ENCODE measurements at places on chromosomes 1 and 21.

DNA sequence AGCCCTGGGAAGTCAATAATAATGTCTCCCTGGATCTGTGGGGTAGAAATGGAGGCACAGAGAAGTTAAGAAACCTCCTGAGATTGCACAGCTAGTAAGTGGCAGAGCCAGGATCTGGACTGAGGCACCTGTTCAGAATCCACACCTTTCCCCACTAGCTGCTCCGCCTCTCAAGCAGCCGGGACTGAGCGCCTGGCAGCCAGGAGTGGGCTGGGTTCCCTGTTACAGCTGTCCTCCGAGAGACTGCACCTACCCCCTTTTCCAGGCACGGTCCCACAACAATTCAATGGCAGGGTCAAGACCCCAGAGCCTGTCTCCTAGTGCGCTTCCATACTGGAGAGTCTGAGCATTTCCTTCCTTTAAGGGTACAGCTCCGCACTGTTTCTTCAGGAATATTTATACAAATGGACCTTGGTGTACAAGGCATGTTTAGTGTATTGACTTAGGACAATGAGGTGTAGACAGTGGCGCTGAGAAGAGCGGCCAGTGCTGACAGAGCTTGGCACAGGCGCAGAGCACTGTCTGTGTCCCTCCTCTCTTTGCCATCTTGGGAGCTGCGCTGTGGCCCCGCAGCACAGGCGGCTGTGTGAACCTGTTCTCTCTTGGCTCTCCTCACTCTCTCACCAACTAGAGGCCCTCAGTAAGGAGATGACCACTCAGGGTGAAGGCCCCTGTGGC, 24.4 kb downstream of the GRHL3 start:
- DNase-seq = no peak

DNA sequence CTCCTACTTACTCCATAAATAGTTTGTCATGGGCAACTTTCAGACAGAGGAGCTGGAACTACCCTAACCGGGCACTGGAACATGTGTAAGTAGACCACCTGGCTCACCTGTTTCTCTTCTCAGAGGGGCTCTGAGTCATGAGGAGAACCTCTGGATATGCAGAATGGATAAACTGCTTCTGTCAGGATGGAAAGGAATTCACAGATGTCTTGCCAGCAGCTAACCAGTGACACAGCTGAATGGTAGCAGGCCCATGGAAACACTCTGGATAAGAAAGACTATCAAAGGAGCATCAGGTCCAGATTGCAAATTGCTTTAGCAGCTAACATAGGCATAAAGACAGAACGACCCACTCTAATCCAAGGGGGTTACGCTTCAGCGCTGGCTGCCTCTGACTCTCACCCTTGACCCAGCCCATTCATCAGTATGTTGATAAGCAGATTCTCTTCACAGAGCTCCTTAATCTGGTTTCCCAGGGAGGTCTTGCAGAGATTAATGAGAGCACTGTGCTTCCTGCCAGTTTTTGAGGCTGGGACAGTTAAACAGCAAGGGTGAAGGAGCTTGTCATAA, 54.2 kb downstream of the HIVEP3 start:
- no peak for DNase-seq

DNA sequence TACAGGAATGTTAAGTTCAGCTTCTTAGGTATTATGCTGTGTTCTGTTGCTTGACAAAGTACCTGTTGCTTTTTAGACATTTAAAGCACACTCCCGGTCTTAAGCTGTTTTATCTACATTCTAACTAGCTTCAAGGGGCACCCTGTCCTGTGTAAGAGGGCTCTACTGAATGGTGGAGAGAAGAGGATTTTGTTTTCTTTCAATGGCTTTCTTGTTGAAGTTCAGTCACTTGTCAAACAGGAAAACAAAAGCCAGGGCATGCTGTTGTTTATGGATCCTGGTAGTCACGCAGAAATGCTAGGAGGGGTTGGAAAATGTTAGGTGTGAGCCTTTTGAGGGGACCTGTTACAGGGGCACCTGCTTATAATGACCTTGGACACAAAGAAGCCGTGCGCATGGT, 30.7 kb downstream of the PGM1 start:
- DNase-seq = no peak

- no peak for DNase-seq
These were observed 14.6 kb upstream of the SPSB1 start for GRCh38 chr1:9278116-9278515.

GRCh38 chr1:236035681-236036101, 29.2 kb downstream of the NID1 start:
- no peak for DNase-seq

DNA sequence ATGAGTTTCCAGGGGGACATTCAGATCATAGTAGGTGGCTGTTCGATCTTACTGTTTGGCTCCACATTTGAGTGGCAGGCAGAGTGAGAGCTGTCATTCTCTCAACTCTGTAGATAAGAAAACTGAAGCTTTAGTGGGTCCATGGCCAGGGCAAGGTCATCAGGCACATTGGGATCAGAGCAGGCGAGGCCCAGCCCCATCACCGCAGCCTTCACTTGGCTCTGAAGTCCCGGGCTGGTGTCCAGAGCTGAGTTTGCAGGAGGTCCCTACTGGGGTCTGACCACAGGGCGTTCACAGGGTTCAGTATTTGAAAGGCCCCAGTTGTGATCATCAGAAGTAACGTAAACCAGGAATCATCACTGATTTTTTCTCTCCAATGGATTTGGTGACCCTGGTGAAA, 76.7 kb downstream of the OBSCN start:
- no peak for DNase-seq

GRCh38 chr1:156584813-156585212, 5.3 kb downstream of the TTC24 start:
- DNase-seq = no peak

DNA sequence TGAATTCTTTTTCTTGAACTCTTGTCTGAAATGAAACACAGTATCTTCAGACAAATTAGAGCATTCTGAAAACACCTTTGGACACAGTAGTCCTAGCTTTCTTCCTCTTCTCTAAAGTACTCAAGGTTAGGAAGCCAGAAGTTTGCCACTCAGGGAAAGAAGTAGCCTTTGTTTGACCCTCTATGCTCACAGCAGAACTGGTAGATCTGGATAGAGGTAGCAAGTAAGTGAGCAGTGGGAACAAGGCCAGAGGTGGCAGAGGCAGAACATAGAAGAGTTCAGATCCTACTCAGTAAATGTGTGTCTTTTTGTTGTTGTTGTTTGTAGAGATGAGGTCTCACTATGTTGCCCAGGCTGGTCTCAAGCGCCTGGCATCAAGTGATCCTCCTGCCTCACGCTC, 7.4 kb upstream of the PIGR start:
- no peak for DNase-seq

DNA sequence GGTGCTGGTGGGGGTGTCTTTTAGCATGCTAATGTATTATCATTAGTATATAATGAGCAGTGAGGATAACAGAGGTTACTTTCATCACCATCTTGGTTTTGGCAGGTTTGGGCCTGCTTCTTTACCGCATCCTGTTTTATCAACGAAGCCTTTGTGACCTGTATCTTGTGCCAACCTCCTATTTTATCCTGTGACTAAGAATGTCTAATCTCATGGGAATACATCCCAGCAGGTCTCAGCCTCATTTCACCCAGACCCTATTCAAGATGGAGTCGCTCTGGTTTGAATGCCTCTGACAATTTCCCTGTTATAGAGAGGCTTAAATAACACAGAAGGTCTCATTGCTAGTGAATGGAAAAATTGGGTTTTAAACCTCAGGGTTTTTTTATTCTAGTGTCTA, 300.8 kb upstream of the PROX1 start:
- no peak for DNase-seq

DNA sequence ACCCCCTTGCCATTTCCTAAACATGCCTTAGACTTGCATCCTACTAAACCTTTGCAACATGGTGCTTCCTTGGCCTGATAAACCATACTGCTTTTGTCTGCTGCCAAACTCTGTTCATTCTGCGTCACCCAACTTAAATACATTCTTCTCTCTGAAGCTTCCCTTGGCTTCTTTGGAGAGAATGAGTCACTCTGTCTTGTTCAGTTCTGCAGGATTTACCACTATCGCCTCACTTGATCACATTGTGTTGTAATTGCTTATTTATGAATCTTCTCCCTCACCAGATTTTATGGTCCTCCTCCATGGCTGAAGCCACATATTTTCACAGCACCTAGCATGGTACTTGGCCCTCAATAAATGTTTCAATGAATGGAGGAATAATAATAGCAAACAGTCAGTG, 21.7 kb upstream of the TUT4 start:
- DNase-seq = no peak

DNA sequence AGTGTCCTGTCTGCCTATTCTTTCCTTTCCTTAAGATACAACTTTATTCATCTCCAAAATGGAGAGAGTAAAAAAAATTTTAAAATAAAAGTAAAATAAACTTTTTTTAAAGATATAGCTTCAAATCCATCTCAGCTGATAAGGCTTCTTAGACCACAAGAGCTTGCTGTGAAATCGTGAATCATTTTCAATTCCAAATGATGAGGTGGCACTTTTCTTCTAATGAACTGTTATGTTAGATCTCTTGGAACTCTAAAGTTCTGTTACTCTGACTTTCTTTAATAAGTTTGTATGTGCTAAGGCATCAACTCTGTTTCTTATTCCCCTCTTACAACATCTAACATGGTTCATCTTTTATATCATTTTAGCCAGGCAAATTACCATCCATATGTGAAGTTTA, 4.5 kb downstream of the SH3GLB1 start:
- DNase-seq = no peak

DNA sequence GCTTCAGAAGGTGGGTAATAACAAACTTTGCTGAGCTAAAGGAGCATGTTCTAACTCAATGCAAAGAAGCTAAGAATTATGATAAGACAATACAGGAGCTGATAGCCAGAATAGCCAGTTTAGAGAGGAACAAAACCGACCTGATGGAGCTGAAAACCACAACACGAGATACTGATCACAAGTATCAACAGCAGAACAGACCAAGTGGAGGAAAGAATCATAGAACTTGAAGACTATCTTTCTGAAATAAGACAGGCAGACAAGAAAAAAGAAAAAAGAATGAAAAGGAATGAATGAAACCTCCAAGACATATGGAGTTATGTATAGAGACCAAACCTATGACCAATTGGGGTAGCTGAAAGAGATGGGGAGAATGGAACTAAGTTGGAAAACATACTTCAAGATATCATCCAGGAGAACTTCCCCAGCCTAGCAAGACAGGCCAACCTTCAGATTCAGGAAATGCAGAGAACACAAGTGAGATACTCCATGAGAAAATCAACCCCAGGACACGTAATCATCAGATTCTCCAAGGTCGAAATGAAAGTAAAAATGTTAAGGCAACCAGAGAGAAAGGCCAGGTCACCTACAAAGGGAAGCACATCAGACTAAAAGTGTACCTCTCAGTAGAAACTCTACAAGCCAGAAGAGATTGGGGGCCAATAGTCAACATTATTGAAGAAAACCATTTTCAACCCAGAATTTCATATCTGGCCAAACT, 20.5 kb downstream of the CD84 start:
- no peak for DNase-seq

DNA sequence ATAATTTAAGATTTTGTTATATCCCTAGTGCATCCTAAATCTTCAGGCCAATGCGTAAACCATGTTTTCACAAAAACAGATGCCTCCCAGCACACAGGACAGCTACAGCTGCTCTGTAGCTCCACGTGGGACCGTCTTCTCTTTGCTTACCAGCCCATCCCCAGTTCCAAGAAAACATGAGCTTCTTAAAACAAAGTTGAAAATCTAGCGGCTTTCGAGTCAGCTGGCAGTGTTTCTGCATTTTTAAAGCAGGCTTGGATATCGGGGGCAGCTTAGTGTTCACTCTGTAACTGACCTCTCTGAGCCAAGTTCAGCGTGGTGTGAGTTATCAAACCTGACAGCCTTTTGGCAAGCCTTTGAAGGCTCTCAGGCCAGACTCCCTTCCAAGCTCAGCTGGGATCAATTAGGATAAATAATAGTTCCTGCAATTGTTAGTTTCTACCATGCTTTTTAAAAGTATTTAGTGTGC, 881.5 kb downstream of the LTN1 start:
- no peak for DNase-seq

GRCh38 chr1:107643766-107644165, 321.2 kb downstream of the VAV3 start:
- no peak for DNase-seq

DNA sequence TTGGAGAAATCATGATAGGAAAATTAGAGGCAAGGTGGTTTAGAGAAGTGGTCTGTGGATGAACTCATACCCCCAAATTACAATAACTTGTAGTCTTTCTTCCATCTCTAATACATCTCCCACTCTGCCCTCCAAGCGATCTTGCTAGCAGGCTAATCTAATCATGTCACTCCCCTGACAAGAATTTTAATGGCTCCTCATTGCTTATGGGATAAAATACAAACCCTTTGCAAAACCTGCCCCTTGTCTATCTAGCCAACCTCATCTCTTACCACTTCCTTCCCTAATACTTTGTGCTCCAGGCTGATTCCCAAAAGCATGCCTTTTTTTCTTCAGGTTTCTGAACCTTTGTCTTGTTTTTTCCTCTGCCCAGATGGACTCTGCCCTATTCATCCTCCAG, 71.3 kb upstream of the LRRN2 start:
- DNase-seq = no peak

GRCh38 chr1:109781806-109782205, 18.1 kb upstream of the EPS8L3 start:
- no peak for DNase-seq

DNA sequence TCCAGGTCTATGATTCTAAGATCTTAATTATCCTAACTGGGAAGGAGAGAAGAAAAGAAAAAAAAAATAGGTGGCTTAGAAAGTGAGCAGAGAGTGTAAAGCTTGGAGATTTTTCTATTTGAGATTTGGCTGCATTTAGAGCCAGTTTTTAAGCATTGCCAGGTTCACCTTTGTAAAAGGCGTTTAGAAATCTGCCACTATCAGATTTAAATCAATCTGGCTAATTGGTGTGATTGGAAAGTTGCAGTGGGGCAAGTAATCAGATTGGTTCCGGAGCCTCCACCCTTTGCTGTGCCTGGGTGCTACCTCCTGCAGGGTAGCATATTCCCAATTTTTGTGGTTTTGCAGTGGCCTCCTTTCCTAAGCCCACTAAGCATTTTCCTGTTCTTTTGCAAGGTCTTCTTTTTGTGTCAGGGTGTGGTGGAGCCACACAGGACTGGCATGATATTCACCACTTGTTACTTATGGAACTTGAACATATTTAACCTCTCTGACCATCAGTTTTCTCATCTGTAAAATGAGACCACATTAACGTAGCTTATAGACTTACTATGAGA, 48.5 kb upstream of the PPP2R5A start:
- DNase-seq = no peak
